ENCODE measurements at places on chromosomes 1 and 21. TPM values are rescaled to one million over a fixed set of nuclear protein-coding genes. Genes with fewer than 3 reads are reported as not detected.

DNA sequence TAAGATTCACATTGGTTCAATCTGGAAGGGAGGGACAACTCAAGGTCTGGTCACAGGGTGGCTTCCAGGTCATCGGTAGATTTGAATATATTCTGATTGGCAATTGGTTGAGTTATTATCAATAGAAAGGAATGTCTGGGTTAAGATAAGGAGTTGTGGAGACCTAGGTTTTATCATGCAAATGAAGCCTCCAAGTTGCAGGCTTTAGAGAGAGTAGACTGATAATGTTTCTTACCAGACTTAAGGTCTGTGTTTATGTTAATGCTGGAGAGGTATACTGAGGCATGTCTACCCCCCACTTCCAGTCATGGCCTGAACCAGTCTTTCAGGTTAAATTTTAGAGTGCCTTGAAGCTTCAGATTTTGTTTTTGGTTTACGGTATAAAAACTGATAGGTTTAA is 29.7 kb downstream of the USP25 start:
- no peak for DNase-seq
- H3K27ac ChIP-seq: no peak overlapping the region
- H3K27me3 ChIP-seq: no peaks in the 10 kb centered on the region
- H3K4me1 ChIP-seq: peaks cover 51% of the 10 kb centered on the region
- H3K36me3 ChIP-seq: no peaks in the 10 kb centered on the region

DNA sequence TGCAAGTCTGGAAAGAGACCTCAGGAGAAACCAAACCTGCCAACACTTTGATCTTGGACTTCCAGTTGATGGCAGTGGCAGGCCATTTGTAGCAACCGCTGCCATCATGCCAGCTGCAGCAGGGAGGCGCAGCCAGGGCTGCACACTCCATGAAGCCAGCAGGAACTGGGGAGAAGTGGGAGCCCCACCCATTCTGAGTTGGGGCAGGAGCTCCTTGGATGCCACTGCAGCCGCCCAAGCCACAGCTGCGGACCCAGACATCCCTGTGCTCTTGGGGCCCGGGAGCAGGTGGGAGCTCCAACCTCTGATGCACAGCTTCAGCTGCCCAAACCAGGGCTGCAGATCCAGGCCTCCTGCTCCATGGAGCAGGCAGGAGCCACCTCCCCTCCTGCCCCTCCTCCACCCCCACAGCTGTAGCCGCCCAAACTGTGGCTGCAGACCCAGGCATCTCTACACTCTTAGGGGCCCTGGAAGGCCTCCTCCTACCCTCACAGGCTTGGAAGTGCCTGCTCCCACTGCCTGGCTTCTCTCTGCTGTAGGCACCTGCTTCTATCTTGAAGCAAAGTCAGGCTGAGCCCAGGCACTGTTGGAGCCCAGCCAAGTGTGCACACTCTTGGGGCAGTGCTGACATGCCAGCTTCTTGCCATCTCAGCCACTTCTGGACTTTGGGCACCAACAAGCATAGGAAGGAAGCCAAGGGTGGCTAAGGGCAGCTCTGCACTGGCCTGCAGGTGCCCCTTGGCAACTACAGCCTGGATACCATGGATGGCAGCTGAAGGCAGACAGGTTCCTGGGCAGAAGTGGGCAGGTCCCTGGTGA is 20.0 kb upstream of the DISP1 start:
- peaks cover 5% of the 10 kb centered on the region for H3K4me1 ChIP-seq
- H3K27ac ChIP-seq: no peak overlapping the region
- no peak overlapping the region for H3K4me3 ChIP-seq
- no peaks in the 10 kb centered on the region for H3K27me3 ChIP-seq

GRCh38 chr1:32400876-32401631 is 6.8 kb upstream of the BSDC1 start:
- peak overlapping the region; percentile 77 for H3K27ac ChIP-seq
- no peaks in the 10 kb centered on the region for H3K27me3 ChIP-seq
- no peaks in the 10 kb centered on the region for H3K36me3 ChIP-seq

- DNase-seq: no peak
- peaks cover 7% of the 10 kb centered on the region for H3K4me1 ChIP-seq
- peaks cover 75% of the 10 kb centered on the region for H3K27me3 ChIP-seq
- H3K4me3 ChIP-seq: no peak overlapping the region
- H3K36me3 ChIP-seq: no peaks in the 10 kb centered on the region
- H3K27ac ChIP-seq: no peak overlapping the region
These were observed 79.7 kb upstream of the RUNX3 start for GRCh38 chr1:25009671-25010262.

GRCh38 chr1:15559189-15559810 is 25.6 kb downstream of the AGMAT start:
- H3K27ac ChIP-seq: no peak overlapping the region
- H3K27me3 ChIP-seq: no peaks in the 10 kb centered on the region

DNA sequence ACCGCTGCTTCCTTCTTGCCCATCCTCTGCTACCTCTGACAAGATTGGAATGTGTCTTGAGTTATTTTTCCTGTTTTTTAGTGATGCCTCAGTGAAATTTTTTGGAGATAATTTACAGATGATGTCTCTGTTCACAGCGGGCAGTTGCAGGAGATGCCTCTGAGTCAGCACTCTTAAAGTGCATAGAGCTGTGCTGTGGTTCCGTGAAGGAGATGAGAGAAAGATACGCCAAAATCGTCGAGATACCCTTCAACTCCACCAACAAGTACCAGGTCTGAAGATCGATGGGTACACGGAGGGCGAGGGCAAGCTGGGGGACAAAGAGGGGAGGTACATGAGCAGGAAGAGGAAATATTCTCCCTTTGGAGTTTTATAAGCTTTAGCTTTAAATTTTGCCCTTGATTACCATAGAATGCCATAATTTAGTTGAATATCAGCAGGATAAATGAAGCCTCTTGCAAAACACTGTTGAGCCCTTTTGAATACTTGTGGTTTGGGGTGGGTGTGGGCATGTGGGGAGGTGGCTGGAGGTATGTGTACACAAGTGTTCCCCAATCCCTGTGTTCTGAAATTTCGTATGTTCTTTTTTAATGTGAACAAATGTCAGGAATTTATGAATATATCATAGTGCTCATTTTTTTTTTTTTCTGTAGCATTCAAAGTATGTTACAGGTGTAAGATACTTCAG is 19.8 kb downstream of the ATP1A1 start:
- no peak for DNase-seq
- peaks cover 41% of the 10 kb centered on the region for H3K4me1 ChIP-seq
- no peak overlapping the region for H3K27ac ChIP-seq
- no peaks in the 10 kb centered on the region for H3K27me3 ChIP-seq
- H3K36me3 ChIP-seq: peaks cover 100% of the 10 kb centered on the region

The CFHR5 gene
- not detected for total RNA-seq

The BRDT gene
- total RNA-seq: not detected

The GBP4 gene
- total RNA-seq: 6.2 TPM

The ATPAF1 gene
- 235 TPM for total RNA-seq

Data from left ventricle myocardium inferior (tissue), 1 donor.